ENCODE measurements at places on chromosomes 16 and 17.
A peak's percentile ranks its signal among the peaks of the same experiment; 100 is the strongest.

DNA sequence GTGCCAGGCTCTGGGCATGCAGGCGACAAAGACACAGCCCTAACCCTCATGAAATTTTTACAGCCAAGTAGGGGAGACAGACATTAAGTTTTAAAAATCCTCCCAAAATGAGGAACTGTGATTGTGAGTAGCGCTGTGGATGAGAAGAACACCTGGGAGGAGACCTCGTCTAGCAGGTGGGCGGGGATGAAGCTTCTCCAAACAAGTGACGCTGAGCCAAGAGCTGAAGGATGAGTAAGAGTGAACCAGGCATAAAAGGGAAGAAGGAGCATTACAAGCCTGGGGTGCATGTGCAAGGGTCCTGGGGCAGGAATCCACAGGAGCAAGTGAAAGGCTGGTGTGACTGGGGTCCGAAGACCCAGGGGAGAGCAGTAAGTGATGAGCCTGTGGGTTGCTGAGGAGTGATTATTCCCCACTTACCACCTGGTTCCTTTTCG lies 149.4 kb upstream of the HS3ST2 start:
- no peak for DNase-seq

DNA sequence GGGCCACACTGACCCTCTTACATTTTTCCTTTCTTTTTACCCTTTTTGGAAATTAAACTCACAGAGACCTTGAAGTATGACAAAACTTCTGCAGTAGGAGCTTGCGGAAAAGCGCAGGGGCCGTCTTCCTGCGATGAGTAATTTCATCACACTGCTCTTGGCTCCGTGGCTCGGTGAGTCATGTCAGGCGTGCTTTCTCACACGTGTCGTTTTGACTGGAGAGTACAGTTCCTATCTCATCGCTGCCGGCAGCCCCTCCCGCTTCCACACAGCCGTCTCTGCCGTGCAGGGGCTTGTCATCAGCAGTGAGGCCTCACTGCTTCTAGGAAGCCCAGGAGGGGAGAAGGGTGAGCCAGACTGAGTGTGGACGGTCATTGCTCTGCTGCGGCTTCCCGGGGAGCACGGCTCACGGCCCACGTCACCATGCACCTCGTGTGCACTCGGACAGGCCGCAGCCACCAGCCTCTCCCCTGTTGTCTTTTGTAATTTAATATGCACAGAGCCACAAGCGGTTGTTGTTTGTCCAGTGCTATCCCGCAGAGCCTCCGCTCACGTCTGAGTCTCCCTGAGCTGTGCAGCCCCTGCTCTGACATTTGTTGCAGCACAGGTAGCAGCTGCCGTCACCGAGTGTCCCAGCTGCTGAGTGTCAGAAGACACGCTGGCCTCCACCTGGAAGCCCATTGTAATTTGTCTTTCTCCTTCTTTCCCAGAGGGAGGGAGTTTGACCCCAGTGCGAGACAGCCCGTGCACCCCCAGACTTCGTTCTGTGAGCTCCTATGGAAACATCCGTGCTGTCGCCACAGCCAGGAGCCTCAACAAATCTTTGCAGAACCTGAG lies 99.4 kb upstream of the CHMP6 start:
- DNase-seq, result no peak

DNA sequence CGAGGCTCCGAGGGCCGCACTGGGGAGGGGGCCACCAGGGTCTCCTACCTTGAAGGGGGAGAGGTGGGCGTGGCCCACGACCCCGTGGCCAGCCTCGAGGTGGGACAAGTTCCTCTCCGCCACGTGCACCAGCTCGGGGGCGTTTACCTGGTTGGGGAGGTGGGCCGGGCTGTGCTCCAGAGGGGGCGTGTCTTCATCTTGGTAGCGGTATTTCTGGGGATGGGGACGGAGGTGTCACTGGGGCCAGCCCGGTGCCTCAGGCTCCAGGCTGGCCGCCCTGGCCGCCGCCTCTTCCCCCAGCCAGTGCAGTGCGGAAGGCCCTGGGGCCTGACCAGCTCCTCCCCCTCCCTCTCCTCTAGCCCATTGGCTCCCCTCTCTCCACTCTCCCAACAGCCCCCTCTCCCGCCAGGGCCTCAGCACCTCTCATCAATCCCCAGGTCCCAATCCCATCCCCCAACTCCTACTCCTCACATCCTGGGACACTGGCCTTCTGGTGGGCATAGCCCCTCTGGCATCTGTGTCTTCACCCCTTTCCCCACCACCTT lies 11.5 kb downstream of the DLG4 start:
- DNase-seq, result no peak

DNA sequence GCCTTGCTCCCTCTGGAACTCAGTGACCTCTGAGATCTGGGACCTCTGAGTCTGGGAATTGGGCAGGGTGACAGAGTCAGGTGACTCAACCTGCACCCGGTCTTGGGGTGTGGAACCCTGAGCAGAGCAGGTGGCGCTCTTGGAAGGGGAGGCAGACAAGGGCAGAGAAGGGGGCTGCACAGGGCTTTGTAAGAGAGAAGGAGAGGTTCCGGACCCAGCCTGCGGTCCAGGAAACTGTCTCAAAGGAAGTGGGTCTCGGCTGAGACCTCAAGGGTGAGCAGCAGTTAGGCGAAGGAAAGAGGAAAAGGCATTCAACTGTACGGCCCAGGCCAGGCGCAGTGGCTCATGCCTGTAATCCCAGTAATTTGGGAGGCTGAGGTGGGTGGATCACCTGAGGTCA lies 10.0 kb upstream of the RIPOR1 start:
- DNase-seq, result no peak

DNA sequence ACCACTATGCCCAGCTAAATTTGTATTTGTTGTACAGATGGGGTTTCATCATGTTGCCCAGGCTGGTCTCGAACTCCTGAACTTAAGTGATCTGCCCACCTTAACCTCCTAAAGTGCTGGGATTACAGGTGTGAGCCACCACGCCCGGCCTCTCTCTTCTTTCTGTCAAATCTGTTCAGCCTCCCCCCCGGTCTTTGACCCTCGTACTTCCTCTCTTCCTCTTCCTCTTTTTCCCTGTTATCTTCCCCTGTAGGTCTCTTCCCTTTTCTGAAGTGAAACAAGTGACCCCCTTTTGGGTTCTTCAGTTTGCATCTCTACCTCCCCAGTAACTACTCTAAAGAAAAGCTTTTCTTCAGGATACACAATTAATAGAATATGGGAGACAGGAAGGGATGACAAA lies 31.7 kb upstream of the DHX40 start:
- DNase-seq, result no peak

- no peak for DNase-seq
Observed at GRCh38 chr17:76865174-76865573, 3.0 kb upstream of the MGAT5B start.

DNA sequence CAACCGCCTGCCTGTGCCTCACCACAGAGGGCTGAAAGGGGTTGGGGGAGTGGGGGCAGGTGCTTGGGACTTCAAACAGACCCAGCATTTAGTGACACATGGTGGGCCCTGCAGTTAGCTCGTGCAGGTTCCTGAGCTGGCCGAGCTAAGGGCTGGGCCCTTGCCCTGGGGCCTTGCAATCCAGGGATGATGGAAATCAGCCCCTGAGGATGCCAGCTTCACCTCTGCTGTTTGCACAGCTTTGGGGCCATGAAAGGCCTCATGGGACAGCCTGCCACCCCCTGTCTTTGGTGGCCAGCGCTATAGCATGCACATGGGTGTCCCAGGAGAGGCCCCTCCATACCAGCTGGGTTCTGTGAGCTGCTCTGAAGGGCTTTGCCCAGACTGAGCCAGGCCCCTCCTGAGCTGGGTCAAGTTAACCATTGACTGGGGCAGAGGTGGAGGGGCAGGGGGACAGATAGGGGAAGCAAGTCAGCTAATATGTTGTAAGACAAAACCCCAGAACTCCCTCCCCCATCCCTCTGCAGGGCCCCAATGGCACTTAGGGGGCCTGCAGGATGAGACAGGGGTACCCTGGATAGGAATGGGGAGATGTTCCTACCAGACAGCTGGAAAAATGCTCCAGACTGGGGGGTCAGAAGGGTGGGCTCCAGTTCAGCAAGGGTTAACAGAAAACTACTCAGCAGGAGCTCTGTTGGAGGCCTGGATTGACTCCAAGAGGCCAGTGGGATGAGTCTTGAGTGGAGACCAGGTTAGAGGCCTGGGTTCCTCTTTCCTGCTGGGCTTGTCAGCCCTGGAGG lies 692 bp downstream of the PRR15L start:
- DNase-seq, result peak; percentile 21

- DNase-seq, result no peak
Observed at GRCh38 chr17:55334881-55335540, 70.3 kb downstream of the HLF start.

DNA sequence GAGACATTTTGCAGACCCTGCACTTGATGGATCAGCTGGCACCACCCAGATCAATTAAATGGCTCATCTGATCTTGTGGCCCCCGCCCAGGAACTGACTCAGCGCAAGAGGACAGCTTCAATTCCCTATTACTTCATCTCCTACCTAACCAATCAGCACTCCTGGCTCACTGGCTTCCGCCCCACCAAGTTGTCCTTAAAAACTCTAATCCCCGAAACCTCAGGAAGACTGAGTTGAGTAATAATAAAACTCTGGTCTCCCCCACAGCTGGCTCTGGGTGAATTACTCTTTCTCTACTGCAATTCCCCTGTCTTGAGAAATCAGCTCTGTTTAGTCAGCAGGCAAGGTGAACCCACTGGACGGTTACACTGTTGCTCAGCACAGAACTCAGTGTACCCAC lies 23.6 kb downstream of the SPPL2C start:
- DNase-seq, result no peak

GRCh38 chr17:18980682-18981334 lies 23.8 kb downstream of the FAM83G start:
- DNase-seq, result no peak

DNA sequence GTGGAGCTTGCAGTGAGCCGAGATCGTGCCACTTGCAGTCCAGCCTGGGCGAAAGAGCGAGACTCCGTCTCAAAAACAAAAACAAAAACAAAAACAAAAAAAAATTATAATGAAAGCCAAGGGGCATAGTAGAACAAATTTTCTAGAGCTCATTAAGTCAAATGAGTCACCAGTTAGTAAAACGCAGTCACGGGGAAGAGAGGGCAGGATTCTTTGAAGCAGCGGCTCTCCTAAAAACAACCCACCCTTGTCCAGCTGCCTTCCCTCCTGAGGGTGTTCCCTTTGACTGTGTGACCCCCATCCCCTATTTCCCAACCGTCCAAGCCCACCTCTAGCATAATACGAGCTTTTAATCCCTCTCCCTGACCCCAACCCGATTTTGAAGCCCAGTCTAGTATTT lies 44.1 kb upstream of the STH start:
- no peak for DNase-seq

DNA sequence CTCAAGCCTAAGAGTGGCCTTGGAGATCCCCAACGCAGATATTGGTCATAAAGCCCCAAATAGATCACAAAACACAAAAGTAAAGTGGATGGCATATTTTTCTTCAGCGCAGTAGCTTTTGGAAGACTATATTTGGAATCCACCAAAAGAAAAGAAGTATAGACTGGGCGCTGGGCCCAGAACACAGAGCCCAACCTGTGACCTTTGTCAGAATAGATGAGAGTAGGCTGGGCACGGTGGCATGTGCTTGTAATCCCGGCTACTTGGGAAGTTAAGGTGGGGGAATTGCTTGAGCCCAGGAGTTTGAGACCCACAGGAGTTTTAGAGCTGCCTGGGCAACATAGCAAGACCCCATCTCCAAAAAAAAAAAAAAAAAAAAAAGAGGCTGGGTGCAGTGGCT lies 14.6 kb downstream of the SCIMP start:
- no peak for DNase-seq

DNA sequence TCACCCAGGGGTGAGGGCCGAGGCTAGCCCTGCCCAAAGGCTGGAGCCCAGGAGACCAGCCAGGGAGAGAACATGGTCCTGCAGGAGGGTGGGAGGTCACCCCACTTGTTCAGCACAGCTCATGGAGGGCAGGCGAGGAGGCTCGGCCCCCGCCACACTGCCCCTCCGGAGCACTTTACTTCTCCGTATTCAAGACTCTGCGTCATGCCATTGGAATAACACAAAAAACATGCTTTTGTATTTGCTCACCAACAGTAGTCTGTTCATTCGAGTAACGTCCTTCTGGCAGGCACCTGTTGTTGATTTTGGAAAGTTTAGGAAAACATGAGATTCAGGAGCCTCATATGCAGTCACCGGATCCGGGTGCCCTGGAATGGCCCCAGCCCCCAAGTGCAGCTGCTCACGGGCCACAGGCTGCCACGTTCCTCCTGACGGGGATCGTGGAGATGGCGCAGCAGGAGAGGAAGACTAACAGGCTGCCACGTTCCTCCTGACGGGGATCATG lies 81.1 kb upstream of the DNAH17 start:
- no peak for DNase-seq

- DNase-seq, result no peak
Observed at GRCh38 chr16:62805221-62805857, 769.1 kb upstream of the CDH8 start.

DNA sequence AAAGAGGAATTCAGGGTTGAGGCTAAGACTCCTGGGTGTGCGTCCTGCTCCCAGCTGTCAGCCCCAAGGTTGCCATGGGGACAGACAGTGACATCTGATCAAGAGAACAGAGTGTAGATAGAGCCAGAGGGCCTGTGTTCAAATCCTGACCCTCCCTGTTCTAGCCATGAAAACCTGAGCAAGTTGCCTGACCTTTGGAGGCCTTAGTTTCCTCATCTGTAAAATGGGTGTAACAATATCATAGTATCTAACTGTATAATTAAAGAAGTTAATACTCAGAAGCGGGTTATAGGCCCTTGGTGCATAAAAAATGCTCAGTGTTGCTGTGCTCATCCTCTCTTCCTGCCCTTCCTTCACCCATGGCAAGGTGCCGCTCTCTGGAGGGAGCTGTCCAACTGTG lies 28.7 kb upstream of the FOXF1 start:
- DNase-seq, result no peak

DNA sequence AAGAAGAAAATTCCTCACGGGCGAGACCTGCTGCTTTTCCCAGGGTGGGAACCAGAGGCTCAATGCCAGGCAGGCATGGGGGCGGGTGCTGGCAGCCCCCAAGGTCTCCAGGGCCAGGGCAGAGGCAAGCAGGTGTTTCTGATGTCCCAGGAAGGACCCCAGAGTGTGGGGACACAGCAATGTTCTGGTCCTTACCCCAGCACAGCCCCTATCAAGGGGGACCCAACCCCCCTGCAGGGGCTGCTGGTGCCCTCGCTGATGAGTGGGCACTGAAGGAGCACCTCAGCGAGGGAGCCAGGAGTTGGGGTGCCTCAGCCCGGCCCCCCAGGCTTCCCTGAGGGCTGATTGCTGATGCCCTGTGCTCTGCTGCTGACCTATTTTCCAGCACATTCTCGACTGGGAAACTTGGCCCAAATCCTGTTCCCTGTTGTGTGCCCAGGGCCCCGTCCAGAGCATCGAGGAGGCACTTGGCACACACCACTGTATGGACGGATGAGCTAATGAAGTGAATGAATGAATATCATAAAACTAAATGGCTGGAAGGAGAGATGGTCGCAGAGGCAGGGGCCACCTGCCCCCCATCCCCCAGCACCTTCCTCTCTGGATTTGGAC lies 2.8 kb downstream of the DBNDD1 start:
- DNase-seq, result no peak

DNA sequence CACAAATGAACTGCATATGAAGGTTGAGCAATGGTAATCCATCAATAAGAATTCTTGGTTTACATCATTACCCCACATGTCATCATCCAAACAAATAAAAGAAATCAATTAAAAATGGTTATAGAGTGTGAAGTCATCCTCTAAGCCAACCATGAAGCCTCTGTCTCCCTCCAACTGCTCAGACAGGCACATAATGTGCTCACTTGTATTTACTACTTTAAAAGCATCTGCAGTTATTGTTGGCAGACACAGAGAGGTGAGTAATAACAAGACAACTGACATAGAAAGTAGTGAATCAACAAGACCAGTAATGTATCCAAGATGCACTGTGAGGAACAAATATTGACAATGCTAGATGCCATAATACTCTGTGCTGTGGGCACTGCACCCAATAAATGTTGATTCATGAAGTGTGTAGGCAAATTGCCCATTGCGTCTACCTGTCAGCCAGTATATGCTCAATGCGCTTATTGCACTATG lies 20.0 kb downstream of the ADAMTS18 start:
- no peak for DNase-seq

All from NCI-H1436 (cell line).